ENCODE measurements at places on chromosomes 2 and 18.

DNA sequence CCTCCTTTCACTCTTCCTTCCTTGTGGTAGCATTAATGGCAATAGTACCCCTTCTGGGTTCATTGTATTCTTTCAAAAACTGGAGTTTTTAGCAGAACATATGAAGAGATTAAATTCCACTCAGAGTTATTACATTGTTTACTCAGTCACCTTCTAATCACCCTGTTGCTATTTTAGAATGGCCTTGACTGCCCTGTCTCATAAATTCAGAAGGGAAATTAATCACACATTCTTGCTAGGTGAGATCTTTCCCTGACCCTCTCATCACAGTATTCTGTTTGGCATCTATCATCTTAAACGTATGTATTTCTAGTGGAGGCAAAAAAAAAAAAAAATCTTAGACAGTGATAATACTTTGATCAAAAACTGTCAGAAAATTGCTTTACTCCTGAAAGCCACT, 760.4 kb downstream of the ADCYAP1 start:
- DNase-seq, result no peak

- no peak for DNase-seq
These were observed 1.9 kb downstream of the NEMP2 start for GRCh38 chr2:190532581-190532980.

GRCh38 chr2:110993557-110994231, 127.0 kb upstream of the BCL2L11 start:
- DNase-seq, result no peak

DNA sequence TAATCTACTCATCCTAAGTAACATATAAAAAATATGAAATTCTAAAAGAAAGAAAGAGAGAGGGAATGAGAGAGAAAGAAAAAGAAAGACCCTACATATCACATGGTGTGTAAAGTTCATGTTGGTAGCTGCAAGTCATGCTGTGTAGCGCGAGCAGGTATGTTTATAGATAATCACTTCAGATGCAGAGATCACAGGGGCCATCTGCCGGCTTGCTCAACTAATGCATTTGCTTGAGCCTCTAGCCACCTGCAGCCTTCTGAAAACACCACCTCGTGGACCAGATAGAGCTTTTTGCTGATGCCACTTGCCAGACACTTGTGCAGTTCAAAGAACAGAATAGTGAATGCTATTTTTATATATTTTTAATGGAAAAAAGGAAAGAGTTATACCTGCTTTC, 37.6 kb downstream of the CDH7 start:
- no peak for DNase-seq

DNA sequence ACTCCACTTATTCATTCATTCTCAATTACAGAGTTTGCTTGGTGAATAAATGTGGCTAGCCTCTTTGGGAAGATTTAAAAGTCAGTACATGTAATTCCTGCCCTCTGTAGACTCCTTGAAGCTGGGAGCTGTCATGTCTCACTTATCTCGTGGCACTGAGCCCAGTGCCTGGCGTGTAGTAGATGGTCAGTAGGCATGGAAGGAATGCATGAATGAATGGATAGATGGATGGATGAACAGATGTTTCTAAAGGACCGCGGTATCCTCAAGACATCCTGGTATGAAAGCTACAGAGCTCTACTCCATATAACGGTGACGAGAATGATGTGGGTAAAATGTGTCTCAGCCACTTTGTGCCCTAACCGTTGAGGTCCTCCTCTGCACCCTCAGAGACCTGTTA, 83.0 kb downstream of the MARCO start:
- no peak for DNase-seq

GRCh38 chr2:80519121-80519643, 214.6 kb upstream of the LRRTM1 start:
- DNase-seq, result no peak

DNA sequence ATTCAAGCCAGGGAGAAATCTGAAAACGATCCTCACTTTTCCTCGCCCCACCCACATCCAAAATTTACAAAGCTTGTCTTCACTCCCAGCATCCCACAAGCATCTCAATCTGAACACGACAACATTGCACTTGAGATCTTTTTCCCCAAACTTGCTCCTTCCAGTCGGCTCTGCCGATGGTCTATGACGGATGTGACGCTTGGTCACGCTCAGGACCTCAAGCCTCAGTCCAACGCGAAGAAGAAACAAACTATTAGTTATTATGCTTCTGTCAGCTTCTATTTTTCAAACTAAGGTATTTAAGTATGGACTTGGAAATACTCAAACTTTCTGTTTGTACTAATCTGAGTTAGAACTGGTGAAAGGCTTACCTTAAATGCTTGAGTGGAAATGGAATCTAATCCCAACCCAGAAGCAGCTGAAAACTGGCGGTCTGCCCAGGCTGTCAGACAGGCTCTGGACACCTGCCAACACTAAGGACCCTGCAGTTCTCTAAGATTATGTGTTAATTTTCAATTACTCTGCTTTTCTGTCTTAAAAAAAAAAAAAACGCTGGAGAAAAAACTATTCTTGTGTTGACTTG, 132.1 kb upstream of the DNMT3A start:
- DNase-seq, result no peak

DNA sequence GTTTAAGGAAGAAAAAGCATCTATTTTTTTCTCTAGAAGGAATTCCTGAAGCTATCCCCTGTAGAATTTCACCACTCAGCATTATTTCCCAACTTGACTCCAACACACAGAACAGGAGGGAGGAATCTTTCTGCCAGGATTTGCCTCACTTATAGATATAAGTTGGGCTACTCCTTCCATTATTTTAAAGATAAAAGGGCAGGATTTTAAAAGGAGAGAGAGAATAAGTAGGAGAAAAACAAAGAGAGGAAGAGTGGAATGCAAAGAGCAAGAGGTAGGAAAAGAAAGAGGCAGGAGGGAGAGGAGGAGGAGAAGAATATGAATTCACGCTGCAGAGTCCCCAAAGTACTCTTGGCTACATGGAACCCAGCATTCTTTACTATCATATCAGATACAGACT, 182.5 kb downstream of the TCF4 start:
- no peak for DNase-seq

GRCh38 chr2:212863185-212863588, 288.2 kb downstream of the IKZF2 start:
- DNase-seq, result no peak

GRCh38 chr2:122100346-122100745, 344.9 kb downstream of the TSN start:
- DNase-seq, result no peak

DNA sequence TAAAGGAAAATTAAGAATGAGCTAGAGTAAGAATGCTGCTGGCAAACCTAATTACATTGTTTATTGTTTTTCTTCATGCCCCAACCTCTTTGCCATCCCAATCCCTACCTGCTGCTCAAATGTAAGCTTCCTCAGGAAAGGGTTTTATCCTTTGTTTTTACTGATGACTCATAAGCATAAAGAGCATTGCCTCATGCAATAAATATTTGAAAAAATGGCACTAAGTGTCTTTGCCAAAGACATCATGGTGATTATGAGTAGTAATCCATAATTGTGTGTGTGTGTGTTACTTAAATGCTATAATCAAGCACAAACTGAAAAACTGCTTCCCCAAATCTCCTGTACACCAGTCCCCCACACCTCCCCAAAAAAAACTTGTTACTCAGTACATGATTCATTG, 53.4 kb downstream of the DNER start:
- DNase-seq, result peak; percentile 24

- DNase-seq, result peak; percentile 55
These were observed 31.0 kb downstream of the IL37 start for GRCh38 chr2:112941753-112942653.

DNA sequence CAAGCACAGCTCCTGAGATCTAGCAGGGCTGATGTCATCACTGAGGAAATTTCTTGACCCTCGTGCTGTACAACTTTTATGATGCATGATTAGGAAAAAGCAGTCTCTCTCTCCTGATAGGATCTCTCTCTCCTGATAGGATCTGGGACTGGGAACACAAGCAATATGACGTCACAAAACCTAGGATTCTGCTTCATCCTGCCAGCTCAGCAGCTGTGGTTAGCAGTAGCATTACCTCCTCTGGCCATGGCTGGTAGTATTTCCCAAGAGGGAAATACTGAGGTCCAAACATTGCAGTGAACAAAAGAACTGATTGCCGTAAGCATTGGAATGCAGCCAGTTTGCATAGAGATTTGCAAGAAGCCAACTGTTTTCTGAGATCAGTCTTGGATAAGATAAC, 521.2 kb upstream of the POU3F3 start:
- DNase-seq, result no peak

DNA sequence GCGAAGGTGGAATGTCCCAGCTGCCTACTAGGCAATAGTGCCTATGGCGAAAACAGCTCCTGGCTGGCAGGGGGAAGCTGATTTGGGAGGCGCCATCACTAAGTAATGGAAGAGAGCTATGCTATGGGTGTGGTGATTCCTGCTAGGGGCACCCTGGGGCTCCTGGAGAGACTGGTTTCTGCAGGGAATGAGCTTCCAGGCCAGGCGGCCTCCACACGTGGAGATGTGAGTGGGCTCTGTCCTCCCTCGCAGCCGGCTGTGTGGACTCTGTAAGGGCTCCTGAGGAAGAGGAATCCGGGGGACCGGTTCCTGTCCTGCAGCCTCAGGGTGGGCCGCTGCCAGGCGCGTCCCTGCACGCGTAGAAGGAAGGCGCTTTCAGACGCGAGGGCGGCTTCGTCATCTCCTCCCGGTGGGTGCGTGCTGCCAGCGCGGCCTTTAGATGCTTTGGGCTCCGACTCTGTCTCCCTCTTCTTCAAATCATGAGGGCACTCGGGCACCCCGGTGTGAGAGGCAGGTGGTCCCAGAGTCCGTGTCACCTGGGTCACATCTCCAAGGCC, 55.5 kb upstream of the ANKRD62 start:
- no peak for DNase-seq

- no peak for DNase-seq
These were observed 95.7 kb downstream of the ASXL3 start for GRCh38 chr18:33673689-33674088.

- DNase-seq, result no peak
These were observed 93.8 kb upstream of the HDAC4 start for GRCh38 chr2:239494578-239494977.

DNA sequence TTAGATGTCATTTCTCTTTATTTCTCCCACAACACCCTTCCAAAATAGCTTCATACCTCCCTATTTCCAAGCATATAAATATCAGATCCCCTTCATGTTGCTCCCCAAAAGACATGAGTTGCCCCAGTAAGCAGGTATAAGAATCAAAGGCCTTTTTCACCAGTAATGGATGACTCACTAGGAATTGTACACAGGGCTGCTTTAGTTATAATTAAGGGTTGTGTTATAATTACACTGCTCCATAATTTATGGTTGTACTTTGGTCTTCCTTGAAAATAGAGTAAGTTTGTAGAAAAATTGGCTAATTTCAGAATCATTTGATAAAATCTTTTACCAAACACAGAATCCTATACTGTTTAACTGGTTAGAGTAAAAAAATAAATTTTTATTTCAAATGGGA, 8.8 kb upstream of the AQP4 start:
- DNase-seq, result no peak

DNA sequence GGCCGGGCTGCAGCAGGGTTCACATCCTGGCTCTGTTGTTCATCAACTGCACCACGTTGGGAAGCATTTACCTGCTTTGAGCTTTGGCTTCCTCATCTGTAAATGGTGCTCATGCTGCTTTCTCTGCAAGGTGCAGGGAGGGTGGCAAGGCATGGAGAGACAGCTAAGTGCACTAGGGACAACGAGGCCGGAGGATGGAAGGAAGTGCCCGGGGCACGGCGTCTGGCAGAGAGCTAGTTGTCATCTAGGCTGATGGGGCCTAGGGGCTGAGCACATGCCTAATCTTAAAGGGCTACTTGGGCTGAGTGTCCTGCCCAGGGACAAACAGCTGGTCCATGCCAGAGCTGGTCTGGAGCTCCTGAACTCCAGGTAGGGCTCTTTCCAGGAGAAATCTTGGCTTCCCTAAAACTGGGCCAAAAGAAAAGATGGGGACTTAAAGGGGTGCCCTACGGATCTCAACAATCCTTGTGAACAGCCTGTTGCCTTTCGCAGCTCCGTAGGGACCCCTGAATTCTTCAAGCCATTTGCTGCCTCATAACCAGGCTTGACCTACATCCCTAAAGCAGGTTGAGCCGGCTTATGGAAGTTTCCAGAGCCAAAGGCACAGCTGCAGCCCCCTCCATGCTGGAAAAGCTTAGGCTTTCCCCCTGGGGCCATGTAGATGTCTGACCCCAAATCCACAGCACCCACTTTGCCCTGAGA, 130.8 kb downstream of the SMAD7 start:
- no peak for DNase-seq

DNA sequence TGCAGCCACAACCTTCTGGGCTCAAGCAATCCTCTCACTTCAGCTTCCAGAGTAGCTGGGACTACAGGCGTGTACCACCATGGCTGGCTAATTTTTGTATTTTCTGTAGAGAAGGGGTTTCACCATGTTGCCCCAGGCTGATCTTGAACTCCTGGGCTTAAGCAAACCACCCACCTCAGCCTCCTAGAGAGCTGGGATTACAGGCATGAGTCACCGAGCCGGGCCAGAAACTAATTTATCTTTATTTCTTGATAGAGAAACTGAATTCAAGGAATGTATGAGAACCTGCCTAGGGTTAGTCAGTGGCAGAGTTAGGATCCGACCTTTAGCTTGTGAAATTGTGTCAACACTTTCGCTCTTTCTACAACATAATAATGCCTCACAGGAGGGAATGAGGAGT, 19.3 kb upstream of the ITGAV start:
- DNase-seq, result no peak

DNA sequence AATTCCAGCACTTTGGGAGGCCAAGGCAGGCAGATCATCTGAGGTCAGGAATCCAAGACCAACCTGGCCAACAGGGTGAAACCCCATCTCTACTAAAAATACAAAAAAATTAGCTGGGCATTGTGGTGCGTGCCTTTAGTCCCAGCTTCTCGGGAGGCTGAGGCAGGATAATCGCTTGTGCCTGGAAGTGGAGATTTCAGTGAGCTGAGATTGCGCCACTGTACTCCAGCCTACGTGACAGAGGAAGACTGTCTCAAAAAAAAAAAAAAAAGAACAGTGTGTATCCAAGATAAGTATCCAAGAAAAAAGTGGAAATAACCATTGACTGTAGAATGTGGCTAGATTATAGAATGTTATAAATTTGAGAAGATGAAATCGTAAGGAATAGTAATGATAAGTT, 142.1 kb downstream of the FAM124B start:
- DNase-seq, result no peak
